ENCODE measurements at places on chromosomes 11 and 22.

GRCh38 chr11:117950301-117950700 lies 21.1 kb upstream of the TMPRSS13 start:
- no peak for DNase-seq

DNA sequence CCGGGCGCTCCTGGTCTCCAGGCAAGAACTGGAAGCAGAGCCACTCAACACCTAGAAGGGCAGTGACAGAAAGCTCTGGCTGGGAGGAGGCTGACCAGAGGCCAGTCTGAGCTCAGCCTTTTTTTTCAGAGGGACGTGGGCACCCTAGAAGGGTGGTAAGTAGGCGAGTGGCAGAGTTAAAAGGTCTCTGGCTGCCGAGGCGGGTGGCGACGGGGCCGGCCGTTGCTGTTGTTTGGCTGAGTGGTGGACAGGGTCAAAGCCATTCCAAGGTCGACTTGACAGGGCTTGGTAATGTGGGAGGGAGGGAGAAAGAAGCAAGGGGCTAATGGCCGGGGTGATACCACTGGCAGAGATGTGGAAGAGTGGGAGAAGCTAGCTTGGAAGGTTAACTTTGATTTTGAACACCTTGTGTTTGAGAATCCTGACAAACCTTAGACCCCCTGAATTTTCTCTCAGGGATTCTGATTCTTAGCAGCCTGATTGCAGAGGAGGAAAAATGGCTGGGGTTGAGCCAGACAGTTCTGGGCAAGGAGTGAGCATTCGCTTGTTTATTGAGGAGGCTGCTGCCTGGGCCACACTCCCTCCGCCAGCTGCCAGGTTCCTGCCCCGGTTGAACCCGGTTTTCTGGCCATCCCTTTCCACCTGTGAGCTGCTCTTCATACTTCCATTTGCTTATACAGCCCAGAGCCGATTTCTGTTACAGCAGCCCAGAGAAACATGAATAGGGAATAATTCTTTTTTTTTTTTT lies 868 bp upstream of the SYCE3 start:
- DNase-seq = no peak

DNA sequence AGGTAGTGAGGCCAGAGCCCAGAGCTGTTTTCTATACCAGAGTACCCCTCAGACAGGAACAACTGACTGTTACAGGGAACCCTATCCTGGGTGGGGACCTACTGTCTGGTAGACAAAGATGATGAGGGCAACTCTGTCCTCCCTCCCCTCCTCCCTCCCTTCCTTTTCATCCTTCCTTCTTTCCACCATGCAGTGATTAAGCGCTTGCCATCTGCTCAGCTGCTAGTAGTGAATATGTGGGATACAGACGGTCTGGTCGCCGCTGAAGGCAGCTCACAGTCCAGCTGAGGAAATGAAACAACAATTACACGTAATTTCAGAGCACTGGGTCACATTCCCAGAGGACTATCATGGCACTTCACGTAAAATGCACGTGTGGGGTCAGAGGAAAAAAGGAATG lies 597.1 kb downstream of the BUD13 start:
- no peak for DNase-seq

DNA sequence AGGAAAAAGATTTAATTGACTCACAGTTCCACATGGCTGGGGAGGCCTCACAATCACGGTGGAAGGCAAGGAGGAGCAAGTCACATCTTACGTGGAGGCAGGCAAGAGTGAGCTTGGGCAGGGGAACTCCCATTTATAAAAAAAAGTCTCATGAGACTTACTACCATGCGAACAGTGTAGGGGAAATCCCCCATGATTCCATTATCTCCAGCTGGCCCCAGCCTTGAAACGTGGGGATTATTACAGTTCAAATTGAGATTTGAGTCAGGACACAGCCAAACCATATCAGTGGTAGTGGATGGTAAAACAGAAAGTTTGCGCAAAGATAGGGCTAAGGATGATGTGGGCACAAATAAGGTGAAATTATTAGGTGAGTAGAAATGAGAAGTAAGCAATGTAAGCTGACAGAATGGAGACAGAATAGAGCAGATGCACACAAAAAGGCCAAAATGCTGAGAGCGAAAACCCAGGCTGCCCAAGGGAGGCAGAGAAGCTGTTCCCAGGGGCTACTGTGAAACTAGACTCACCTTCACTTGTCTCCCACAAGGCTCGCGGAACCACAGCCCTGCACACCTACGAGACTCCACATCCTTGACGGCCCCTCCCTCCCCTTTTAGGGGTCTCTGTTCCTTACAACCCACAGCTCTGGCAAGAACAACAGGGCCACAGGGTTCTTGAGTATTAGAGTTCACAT lies 377.6 kb downstream of the CADM1 start:
- no peak for DNase-seq
